ENCODE measurements at places on chromosomes 13 and 19.

DNA sequence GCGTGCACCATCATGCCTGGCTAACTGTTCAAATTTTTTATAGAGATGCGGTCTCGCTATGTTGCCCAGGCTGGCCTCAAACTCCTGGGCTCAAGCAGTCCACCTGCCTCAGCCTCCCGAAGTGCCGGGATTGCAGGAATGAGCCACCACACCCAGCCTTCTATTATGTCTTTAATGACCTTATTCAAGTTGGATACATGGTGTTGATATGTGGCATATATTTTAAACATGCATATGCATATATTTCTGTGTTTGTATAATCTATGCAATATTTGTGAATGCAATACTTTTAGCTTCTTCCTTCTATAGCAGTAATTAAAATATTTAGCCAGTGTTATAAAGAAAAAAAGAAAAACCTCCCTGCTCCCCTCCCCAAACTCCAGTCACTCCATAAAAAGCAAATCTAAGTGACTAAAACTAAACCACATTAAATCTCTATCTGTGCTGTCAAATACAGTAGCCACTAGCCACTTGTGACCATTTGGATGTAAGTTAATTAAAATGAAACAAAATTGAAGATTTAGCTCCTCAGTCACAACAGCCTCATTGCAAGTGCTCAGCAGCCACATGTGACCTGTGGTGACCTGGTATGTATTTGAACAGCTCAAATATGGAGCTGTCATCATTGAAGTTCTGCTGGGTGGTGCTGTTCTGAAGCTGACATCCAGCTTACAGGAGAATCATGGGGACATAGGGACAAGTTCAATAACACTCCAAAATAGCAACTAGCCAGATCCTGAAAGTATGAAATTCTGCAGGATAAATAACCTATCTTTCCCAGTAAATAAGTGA lies 27.4 kb downstream of the FCGBP start:
- DNase-seq = no peak

DNA sequence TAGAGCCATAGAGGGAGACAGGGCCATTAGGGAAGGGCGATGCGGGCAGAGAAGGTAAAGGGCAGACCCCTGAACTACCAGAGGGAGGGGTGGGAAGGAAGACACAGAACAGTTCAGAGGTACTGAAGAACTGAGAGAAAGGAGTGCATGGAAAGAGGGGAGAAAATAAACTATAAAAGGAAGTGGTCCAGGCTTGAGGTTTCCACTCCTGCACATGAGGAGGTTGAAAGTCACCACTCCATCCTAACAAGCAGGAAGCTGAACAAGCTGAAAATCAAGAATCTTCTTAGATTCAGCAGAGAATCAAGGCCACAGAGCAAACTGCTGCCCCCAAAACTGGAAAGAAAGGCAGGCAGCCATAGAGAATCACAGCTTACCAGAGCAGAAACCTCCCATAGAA lies 45.1 kb downstream of the MIPEP start:
- no peak for DNase-seq

DNA sequence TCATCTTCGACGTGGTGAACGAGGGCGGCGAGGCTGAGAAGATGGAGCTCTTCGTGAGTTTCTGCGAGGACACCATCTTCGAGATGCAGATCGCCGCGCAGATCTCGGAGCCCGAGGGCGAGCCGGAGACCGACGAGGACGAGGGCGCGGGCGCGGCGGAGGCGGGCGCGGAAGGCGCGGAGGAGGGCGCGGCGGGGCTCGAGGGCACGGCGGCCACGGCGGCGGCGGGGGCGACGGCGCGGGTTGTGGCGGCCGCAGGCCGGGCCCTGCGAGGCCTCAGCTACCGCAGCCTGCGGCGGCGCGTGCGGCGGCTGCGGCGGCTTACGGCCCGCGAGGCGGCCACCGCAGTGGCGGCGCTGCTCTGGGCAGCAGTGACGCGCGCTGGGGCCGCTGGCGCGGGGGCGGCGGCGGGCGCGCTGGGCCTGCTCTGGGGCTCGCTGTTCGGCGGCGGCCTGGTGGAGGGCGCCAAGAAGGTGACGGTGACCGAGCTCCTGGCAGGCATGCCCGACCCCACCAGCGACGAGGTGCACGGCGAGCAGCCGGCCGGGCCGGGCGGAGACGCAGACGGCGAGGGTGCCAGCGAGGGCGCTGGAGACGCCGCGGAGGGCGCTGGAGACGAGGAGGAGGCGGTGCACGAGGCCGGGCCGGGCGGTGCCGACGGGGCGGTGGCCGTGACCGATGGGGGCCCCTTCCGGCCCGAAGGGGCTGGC lies 52.6 kb downstream of the MAP4K1 start:
- no peak for DNase-seq

DNA sequence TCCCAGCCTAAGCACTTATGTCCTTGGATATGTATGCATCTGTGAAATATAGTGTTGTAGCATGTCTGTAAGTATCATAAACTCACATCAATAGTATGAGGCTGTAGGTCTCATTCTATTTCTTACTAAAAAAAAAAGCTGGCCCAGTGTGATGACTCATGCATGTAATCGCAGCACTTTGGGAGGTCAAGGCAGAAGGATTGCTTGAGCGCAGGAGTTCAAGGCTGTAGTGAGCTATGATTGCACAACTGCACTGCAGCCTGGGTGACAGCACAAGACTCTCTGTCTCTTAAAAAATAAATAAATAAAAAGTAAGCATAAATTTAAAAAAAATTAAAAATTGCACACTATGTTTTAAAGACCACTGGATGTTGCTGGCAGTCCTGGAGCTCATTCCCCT lies 79.1 kb upstream of the SPATA13 start:
- DNase-seq = no peak

- no peak for DNase-seq
Measured at GRCh38 chr19:31913103-31913661, 432.2 kb upstream of the ZNF507 start.

GRCh38 chr13:104534847-104535246 lies 1468.6 kb upstream of the SLC10A2 start:
- DNase-seq = peak; percentile 18

GRCh38 chr19:29812080-29812880 lies 489 bp downstream of the CCNE1 start:
- no peak for DNase-seq

All from PC-3 (cell line).